Caco-2 (cell line): ENCODE measurements at places on chromosomes 1 and 21. TPM values are rescaled to one million over a fixed set of nuclear protein-coding genes. Genes with fewer than 3 reads are reported as not detected.

DNA sequence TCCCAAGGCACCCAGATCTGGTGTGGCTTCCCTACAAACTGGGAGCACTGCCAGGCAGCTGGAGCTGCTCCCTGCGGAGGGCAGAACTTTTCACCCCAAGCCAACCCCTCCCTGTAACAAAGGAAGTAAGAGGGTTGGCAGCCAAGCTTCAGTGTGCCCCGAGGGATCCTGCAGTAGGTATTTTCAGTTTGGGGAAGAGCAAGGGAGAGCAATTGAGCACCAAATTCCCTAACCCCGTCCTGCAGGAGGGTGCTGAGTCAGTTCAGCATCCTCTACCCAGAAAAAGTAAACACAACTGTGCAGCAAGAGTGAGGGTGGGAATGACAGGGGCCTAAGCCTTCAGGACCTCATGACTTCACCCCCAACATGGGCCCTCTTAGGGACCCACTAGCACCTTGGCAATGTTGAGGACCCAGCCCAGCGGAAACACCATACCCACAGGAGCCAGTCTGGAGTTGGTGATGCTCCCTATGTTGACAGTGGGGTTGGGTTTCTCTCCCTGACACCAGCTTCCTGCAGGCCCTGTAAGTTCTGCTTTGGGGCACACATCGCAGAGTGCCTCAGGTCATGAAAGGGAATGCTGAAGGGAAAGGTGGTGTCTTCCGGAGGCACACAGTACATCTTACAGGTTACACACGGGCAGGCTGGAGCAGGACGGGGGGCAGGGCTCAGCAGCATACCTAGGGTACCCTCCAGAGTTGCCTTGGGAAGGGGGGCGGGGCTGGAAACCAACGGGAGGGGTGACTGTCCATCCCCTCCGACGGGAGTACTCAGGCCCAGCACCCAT, 14.8 kb downstream of the SH3BP5L start:
- no peak overlapping the region for H3K27ac ChIP-seq
- H3K27me3 ChIP-seq = no peaks in the 10 kb centered on the region
- DNase-seq = no peak
- no peak overlapping the region for H3K4me3 ChIP-seq
- no peaks in the 10 kb centered on the region for H3K4me1 ChIP-seq

DNA sequence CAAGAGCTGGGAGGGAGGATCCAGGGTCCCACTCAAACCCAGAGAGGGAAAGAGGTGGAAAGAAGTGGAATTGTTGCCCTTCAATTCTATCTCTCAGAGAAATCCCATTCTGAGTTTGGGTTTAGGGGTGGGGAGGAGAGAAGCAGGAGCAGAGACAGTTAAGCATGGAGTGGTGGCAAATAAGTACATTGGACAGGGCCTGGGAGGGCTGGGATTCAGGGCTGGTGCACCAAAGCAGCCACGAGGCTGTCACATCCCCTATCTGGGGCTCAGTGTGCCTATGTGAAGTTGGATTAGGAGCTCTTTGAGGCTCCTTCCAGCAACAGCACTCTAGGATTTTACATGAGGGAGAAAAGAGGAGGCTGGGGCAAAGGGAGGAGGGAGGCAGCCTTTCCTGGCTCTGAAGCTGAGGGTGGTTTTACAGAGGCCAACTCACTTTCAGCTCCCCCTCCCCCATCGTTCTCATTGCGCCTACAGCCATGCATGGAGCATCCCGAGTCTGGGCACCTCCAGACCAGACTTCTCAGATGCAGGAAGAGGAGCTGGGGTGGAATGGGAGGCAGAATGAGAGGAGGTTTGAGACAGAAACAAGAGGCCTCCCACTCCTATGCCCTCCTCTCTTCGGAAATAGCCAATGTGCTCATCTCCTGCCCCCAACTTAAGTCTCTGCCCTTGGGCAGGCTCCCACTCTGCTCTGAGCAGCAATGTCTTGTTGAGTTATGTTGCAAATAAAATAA, 3.0 kb upstream of the SYT6 start:
- no peak overlapping the region for H3K27ac ChIP-seq
- no peaks in the 10 kb centered on the region for H3K36me3 ChIP-seq
- H3K4me3 ChIP-seq = no peak overlapping the region

GRCh38 chr1:151888972-151889570, 20.2 kb downstream of the THEM4 start:
- DNase-seq = no peak
- H3K27ac ChIP-seq = no peak overlapping the region
- no peaks in the 10 kb centered on the region for H3K27me3 ChIP-seq
- no peaks in the 10 kb centered on the region for H3K4me1 ChIP-seq

KIF21B gene
- 2.4 and 2.6 TPM in 2 replicates for total RNA-seq

DNA sequence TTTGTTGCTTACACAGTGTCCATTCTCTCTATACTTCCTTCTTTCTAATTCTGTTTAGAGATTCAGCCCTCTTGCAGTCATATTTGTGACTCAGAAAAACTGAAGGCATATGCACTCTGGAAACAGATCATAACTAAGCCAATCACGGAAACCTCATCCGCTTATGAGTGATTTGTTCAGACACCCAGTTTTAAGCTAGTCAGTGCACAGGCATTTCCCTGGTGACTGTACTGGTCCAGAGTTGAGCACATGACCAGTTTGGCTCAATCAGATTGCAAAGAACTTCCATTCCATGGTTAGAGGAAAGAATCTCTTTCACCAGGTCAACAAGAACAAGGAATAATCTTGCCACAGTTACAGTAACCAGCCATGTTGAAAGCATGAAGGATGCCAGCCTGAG, 69.2 kb upstream of the SGIP1 start:
- H3K4me3 ChIP-seq = no peak overlapping the region
- no peak for DNase-seq
- no peak overlapping the region for H3K27ac ChIP-seq
- H3K4me1 ChIP-seq = no peaks in the 10 kb centered on the region

ANXA9 gene
- 30.0 and 42.5 TPM in 2 replicates for total RNA-seq

GRCh38 chr21:36494557-36494956, 14.6 kb upstream of the CLDN14 start:
- no peak overlapping the region for H3K27ac ChIP-seq
- H3K27me3 ChIP-seq = no peaks in the 10 kb centered on the region
- no peaks in the 10 kb centered on the region for H3K36me3 ChIP-seq
- no peak for DNase-seq

KLHDC9 gene
- total RNA-seq = 2.0 and 2.2 TPM in 2 replicates

CASQ2 gene
- 0.18 TPM in 1 of 2 replicates, not detected in the other for total RNA-seq

GRCh38 chr1:3282656-3283430, 171.6 kb upstream of the ARHGEF16 start:
- H3K36me3 ChIP-seq = no peaks in the 10 kb centered on the region
- no peaks in the 10 kb centered on the region for H3K27me3 ChIP-seq
- H3K4me1 ChIP-seq = no peaks in the 10 kb centered on the region
- DNase-seq = no peak

S100A7 gene
- not detected in 2 replicates for total RNA-seq

- no peak overlapping the region for H3K27ac ChIP-seq
- peak; percentile 40 for DNase-seq
- H3K27me3 ChIP-seq = no peaks in the 10 kb centered on the region
- H3K4me1 ChIP-seq = no peaks in the 10 kb centered on the region
These were observed 44.1 kb upstream of the WLS start for GRCh38 chr1:68276448-68276847.

DNA sequence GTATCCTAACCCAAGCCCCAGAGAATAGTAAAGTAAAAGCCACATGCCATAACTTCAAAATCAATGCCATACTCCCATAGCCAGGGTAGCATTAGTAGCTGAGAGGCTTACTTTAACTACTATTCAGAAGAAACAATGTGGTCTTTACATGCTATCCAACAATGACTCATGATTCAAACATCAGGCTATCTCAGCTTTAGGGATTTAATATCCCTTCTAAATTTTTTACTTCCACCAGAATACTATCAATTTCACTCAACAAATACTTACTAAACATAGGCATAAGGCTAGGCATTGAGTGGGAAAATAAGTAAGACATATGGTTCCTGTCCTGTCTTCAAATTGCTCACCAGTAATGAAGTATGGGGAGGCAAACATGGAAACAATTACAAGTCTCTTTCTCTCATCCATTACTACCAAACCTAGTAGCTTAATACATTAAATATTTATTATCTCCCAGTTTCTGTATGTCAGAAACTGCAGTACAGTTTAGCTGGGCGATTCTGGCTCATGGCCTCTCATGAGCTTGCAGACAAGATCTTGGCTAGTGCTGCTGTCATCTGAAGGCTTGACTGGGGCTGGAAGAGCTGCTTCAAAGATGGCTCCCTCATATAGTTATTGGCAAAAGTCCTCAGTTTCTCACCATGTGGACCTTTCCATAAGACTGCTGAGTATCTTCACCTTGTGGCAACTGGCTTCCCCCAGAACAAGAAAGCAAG, 30.7 kb downstream of the EVI5 start:
- no peak overlapping the region for H3K4me3 ChIP-seq
- H3K27me3 ChIP-seq = no peaks in the 10 kb centered on the region
- H3K36me3 ChIP-seq = no peaks in the 10 kb centered on the region
- H3K27ac ChIP-seq = no peak overlapping the region

NECAP2 gene
- total RNA-seq = 28.4 and 29.4 TPM in 2 replicates

SLC35F3 gene
- total RNA-seq = not detected in 2 replicates

DNA sequence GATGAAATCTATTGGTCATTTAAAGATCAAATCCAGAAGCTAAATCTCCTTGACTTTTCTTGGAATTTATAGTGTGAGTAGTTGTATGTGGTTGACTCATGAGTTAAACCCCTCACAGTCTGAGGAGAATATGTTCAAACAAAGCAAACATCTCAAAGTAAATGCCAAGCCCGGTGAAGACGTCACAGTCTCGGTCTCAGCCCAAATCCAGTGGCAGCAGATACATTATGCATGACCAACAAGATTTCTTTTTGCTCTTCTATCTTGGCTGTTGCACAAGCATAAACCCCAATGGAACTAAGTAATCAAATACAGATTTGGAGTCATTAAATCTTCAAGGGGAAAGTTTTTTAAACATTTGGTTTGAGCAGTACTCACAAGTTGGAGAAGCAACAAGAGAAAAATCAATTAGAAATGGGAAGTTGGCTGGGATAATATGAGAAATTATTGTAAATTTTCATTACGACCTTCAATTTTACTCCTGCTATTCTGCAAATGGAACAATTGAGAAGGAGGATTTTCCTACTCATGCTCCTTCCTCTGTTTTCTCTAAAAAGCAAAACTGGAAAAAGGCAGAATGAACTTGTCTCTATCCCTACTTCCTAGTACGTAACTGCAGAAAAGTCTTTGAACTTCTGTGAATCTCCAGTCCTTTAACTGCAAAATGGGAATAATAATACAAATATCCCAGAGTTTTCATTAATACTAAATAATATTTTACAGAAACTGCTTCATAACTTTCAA, 575.8 kb downstream of the NUF2 start:
- no peaks in the 10 kb centered on the region for H3K4me1 ChIP-seq
- no peak overlapping the region for H3K4me3 ChIP-seq
- no peak for DNase-seq

DNA sequence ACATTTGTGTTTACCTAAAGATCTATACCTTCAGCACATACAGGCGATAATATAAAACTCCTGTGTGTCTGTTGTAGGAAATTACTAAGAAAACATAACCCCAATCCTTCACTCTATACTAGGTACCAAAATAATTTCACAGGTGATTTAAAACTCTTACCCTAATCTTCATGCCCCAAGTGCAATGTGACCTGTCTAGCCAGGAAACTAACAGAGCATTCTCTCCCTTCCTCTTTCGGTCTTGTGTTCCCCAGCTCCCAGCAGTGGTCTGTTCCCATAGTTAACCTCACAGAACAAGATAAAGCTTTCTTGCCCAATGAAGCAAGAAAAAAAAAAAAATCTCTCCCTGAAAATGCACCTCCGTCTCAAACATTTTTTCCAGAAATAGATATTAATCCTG, 493.5 kb downstream of the DPYD start:
- no peak overlapping the region for H3K4me3 ChIP-seq
- H3K27ac ChIP-seq = no peak overlapping the region
- no peaks in the 10 kb centered on the region for H3K27me3 ChIP-seq
- DNase-seq = no peak
- H3K4me1 ChIP-seq = no peaks in the 10 kb centered on the region

TMEM200B gene
- total RNA-seq = 3.3 TPM in 2 replicates

- H3K27me3 ChIP-seq = no peaks in the 10 kb centered on the region
- DNase-seq = peak; percentile 39
- H3K36me3 ChIP-seq = no peaks in the 10 kb centered on the region
- no peak overlapping the region for H3K4me3 ChIP-seq
- H3K27ac ChIP-seq = no peak overlapping the region
These were observed 196.5 kb upstream of the POU3F1 start for GRCh38 chr1:38243106-38243505.

- no peaks in the 10 kb centered on the region for H3K27me3 ChIP-seq
- no peaks in the 10 kb centered on the region for H3K4me1 ChIP-seq
- H3K4me3 ChIP-seq = no peak overlapping the region
- H3K27ac ChIP-seq = no peak overlapping the region
- H3K36me3 ChIP-seq = no peaks in the 10 kb centered on the region
These were observed 4.9 kb downstream of the SKI start for GRCh38 chr1:2232916-2233438.

AZIN2 gene
- total RNA-seq = 1.5 and 2.3 TPM in 2 replicates

- no peaks in the 10 kb centered on the region for H3K27me3 ChIP-seq
- no peak for DNase-seq
- H3K27ac ChIP-seq = peak overlapping the region; percentile 97
- peak overlapping the region; percentile 52 for H3K4me3 ChIP-seq
These were observed 401 bp downstream of the UQCRH start for GRCh38 chr1:46303872-46304326.

- H3K4me3 ChIP-seq = no peak overlapping the region
- no peaks in the 10 kb centered on the region for H3K36me3 ChIP-seq
- H3K27me3 ChIP-seq = peaks cover 2% of the 10 kb centered on the region; the same call in 1 of the 2 replicates
- H3K27ac ChIP-seq = no peak overlapping the region
- no peak for DNase-seq
These were observed 22.5 kb upstream of the CNTN2 start for GRCh38 chr1:205020466-205020865.

ADAMTS4 gene
- 0.23 and 0.32 TPM in 2 replicates for total RNA-seq

FCGR1A gene
- not detected in 2 replicates for total RNA-seq

DNA sequence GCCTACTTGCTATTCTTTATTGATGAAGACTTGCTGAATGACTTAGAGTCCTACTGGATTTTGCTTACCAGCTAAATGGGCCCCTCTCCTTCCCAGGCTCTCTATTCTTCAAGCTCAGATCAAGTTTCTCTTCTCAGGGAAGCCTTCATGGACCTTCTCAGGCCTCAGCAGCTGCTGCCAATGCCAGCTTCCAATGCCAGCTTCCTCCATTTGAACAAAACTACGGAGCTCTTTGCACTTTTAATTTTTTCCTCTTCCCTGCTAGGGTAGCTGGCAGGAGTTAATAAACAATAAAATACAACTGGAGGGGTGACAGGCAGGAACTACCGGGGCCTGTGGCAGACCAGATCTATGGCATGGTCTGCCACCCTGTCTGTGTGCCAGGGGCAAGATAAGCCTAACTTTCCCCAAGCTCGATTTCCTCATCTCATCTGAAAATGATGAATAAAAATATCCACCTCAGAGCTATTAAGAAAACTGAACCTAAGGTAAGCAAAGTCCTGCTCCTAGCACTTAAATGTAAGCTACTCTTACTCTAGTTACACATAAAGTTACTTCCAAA, 995 bp upstream of the IPO13 start:
- H3K27ac ChIP-seq = peak overlapping the region; percentile 58
- no peak for DNase-seq
